ENCODE measurements at places on chromosomes 7 and 10.

- DNase-seq: no peak
Observed at GRCh38 chr10:7708832-7709231, 5.7 kb downstream of the ITIH2 start.

GRCh38 chr10:79034271-79034876, 34.4 kb upstream of the ZMIZ1 start:
- no peak for DNase-seq

- DNase-seq: no peak
Observed at GRCh38 chr10:4191894-4192293, 406.9 kb upstream of the KLF6 start.

DNA sequence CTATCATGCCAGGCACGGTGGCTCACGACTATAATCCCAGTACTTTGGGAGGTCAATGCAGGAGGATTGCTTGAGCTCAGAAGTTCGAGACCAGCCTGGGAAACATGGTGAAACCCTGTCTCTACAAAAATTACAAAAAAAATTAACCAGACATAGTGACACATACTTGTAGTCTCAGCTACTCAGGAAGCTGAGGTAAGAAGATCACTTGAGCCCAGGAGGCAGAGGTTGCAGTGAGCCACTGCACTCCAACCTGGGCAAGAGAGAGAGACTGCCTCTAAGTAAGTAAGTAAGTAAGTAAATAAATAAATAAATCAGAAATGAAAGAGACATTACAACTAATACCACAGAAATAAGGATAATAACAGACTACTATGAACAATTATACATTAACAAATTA, 36.2 kb downstream of the PDLIM1 start:
- DNase-seq: no peak

DNA sequence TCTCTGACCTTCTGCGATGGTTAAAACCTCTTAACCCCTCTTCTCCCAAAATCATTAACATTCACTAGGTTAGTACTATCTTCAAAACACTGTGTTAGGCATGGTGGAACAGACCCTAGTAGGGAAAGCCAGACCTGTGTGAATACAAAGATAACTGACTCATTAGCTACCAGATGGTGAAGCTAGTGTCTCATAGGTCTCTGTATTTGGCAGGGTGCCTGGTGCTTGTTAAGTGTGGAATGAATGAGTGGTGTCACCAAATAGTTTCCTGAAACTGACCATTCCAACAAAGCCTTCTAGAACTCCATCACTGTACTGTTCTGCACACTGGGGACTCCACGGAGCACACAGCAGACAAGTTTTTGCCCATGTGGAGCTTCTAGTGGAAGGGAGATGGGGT, 27.7 kb upstream of the TM9SF3 start:
- DNase-seq: no peak

DNA sequence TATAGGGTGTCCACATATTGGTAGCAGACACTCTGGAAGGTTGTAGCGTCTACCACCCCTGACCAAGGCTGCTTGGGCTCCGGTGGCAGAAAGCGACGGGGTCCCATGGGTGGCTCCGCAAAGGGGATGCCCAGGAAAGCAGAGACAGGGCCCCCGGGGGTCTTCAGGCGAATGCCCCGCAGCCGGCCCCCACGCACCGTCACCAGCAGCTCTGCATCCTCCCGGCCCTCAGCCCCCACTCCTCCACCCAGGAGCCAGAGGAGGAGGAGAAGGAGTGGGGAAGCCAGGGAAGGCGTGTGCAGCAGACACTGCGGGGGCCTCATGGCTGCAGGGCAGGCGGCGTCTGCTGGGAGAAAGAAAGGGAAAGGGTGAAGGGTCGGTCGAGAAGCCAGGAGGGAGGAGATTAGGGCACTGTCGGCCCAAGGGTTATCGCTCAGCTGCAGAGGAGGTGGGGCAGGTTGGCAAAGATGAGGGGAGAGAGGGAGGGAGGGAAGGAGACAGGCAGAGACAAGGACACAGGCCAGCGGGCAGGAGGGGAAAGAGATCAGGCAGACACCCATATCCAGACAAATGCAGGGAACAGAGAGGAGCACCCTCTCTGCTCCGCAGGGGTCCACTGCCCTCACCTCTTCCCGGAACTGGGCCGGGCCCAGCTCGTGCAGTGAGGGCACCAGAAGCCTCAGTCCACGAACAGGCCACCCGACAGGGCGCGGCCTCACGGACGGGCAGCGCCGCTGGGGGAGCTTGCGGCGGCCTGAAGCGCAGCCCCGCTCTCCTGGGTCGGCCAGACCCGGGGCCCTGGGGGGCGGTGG, 1.6 kb downstream of the ACHE start:
- DNase-seq: no peak

DNA sequence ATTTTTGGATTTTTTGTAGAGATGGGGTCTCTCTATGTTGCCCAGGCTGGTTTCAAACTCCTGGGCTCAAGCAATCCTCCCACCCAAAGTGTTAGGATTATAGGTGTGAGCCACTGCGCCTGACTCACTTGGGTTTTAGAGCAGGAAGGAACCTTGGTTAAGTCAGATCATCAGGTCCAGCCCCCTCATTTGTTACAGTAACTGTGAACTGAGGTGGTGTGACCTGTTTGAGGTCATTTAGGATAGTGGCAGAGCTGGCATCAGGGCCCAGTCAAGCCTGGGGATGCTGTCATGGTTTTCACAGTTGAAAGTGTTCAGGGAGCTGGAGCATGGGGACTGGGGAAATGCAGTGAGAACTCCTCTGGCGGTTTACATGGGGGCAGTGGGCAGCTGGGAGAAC, 159.6 kb downstream of the TAX1BP1 start:
- no peak for DNase-seq

DNA sequence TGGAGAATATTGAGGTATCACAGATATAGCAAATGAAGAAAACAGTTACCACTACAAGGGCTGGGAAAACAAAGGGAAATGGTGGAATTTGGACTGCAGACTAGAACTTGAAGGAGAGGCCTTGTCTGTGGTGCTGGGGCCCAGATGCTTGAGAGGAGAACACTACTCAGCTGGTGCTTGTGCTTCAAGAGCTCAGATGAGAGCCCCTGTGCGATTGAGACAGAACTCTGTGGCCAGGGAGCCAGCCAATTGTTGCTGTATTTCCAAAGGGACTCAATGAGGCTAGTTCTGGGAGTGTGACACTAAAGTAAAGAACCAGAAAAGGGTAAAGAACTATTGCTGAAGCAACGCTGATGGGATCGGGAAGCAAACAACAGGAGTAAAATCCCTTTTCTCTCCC, 406.5 kb upstream of the SEMA3D start:
- no peak for DNase-seq

- DNase-seq: no peak
Observed at GRCh38 chr7:79009647-79010046, 443.8 kb downstream of the MAGI2 start.

- no peak for DNase-seq
Observed at GRCh38 chr10:13183625-13184024, 22.3 kb downstream of the MCM10 start.

- DNase-seq: no peak
Observed at GRCh38 chr7:12222889-12223579, 11.9 kb downstream of the TMEM106B start.

DNA sequence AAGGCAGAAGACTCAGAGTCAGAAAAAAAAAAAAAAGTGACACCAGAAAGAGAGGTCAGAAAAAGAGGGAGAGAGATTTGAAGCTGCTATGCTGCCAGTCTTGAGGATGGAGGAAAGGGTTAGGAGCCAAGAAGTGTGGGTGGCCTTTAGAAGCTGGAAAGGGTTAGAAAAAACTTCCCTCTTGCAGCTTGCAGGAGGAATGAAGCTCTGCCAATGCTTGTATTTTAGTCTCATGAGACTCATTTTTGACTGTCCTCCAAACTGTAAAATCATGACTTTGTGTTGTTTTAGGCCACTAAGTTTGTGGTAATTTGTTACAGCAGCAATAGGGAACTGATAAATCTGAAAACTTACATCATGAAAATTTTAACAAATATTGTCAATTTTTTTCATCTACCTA, 127.7 kb upstream of the NOBOX start:
- DNase-seq: no peak

DNA sequence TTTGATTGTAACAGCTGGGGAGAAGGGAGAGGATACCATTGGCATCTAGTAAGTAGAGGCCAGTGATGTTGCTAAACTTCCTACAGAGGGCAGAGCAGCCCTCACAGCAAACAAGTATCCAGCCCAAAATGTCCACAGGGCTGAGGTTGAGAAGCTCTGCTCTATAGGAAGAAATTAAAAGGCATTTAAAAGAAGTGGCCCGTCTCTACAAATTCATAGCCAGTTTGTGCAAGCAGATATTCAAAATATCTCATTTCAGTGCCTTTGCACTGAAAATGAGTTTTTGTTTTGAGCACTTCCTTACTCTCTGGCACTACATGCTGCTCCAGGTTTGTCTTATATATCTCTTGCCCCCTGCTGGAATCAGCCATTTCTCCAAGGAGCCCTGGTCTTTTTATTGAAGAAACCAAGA, 330.0 kb downstream of the BBS9 start:
- no peak for DNase-seq

DNA sequence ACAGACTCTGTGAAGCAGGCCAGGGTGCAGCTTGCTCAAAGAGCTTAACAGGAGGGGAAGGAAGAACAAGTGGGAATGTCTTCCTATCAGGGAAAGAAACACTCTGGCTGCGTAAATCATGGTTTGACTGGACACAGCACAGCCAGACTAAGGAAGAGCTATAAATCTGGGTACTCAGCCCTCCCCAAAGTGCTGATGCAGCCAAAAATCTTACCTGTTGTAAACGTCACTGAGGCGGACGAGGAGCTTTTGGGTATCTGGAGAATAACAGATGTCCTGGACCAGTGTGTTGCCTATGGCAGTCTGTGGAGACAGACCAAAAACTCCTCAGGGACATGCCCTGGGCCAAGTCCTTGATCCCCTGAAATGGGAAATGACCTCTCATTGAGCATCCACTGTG, 43.1 kb upstream of the HNRNPH3 start:
- DNase-seq: no peak

- DNase-seq: no peak
Observed at GRCh38 chr7:77833136-77833535, 34.6 kb downstream of the PHTF2 start.

GRCh38 chr7:78203042-78203720, 404.6 kb downstream of the PHTF2 start:
- no peak for DNase-seq

DNA sequence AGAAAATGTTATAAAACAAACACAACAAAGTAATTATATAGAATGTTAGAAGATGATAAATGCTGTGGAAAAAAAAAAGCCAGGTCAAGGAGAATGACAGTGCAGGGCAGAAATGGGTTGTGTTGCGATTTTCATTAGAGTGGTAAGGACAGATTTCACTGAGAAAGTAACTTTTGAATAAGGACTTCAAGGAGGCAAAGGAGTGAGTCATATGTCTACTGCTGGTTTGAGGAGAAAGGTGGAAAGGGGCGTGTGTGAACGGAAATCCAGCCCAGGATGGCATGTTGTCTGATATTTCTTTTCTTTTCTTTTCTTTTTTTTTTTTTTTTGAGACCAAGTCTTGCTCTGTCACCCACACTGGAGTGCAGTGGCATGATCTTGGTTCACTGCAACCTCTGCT, 12.3 kb upstream of the DLD start:
- DNase-seq: no peak

Measured in T-helper 9 cell (primary cell).